ENCODE measurements at places on chromosomes 6 and 20.

DNA sequence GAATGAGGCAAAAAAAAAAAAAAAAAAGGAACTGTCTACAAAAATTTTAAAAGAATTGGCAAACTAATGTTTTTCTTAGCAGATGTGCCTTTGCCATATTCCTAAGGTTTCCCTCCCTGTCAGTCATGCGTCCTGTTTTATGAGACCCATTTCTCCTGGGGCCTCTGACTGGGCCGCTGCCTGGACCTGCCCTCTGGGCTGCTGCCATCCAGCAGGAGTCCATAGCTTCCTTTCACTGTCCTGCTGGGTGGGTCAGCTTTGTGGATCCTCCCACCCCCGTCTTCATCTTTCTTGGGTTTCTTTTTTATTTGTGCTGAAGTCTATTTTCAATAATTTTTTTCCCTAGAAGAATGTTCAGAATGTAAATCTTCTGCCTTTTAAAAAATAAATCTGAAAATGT is 110.8 kb upstream of the SCP2D1 start:
- no peak for DNase-seq

- no peak for DNase-seq
These were observed 67.3 kb upstream of the SIRPG start for GRCh38 chr20:1724901-1725300.

- DNase-seq = no peak
These were observed 2.0 kb downstream of the ECT2L start for GRCh38 chr6:138797806-138798446.

DNA sequence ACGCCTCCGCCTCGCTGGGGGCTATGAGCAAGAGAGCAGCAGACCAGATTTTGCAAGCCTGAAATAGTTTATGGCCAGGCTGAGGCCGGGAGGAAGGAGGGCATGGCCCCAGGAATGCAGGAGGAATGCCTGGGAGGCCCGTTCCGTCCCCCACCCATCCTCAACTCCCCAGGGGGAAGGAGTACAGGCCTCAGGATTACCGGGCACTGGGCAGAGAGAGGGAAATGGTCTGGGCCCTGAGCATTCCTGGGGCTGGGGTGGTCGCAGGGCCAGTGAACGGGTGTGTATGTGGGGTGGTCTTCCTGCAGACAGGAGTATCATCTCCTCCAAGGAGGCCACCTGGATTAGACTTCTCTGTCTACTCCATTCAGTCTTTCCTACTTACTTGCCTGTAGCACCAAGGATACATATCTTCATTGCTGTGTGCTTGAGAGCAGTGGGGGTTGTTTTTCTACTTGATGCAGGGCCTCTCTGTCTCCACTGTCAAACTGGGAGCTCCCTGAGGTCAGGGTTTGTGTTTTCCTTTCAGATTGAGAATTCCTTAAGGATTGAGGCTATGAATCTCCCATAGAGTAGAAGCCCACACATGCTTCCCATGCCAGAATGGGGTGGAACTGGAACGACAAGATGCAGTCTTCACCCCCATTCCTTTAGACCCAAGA is 81.3 kb downstream of the VEGFA start:
- peak; percentile 25 for DNase-seq

DNA sequence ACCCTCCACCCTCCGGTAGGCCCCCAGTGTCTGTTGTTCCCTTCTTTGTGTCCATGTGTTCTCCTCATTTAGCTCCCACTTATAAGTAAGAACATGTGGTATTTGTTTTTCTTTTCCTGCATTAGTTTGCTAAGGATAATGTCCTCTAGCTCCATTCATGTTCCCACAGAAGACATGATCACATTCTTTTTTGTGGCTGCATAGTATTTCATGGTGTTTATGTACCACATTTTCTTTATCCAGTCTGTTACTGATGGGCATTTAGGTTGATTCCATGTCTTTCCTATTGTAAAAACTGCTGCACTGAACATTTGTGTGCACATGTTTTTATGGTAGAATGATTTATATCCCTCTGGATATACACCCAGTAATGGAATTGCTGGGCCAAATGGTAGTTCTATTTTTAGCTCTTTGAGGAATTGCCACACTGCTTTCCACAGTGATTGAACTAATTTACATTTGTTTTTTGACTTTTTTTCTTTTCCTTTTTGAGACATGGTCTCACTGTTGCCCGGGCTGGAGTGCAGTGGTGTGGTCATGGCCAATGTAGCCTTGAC is 4.5 kb downstream of the KPNA5 start:
- no peak for DNase-seq

Data from LoVo (cell line).